ENCODE measurements at places on chromosomes 12 and 14. TPM values are rescaled to one million over a fixed set of nuclear protein-coding genes. Genes with fewer than 3 reads are reported as not detected.

DNA sequence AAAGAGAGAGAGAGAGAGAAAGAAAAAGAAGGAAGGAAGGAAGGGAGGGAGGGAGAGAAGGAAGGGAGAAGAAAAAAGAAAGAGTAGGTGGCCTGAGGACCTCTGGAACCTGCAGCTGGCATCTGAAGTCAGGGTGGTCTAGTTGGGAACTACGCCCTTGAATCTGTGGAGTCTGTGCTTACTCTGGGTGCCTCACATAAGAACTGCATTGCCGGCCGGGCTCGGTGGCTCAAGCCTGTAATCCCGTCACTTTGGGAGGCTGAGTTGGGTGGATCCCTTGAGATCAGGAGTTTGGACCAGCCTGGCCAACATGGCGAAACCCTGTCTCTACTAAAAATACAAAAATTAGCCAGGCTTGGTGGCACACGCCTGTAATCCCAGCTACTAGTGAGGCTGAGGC is 10.0 kb upstream of the NRDE2 start:
- no peaks in the 10 kb centered on the region for H3K4me1 ChIP-seq
- H3K36me3 ChIP-seq, result no peaks in the 10 kb centered on the region

DNA sequence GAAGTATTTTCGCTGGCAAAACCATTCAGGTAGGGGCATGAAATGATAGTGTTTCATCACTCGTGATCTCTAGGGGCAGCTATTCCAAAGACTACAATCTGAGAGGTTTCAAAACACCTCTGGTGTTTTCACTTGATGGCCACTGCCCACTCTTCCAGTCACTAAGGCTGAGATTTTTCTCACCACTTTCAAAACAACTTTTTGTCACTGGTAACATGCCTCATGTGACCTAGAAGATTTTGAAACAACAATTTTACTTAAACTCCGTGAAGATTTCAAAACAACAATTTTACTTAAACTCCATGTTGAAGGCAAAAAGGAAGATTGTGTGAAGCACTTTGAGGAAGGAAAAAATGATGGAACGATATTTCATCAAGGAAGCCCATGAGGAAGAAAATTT is 1.2 kb upstream of the IRAK3 start:
- peak; percentile 35 for DNase-seq
- no peak overlapping the region for H3K27ac ChIP-seq
- H3K4me3 ChIP-seq, result no peak overlapping the region
- H3K4me1 ChIP-seq, result peaks cover 9% of the 10 kb centered on the region
- H3K27me3 ChIP-seq, result peaks cover 42% of the 10 kb centered on the region

- H3K27ac ChIP-seq, result no peak overlapping the region
- no peaks in the 10 kb centered on the region for H3K36me3 ChIP-seq
- H3K4me1 ChIP-seq, result no peaks in the 10 kb centered on the region
- no peak overlapping the region for H3K4me3 ChIP-seq
- peaks cover 27% of the 10 kb centered on the region for H3K27me3 ChIP-seq
Measured at GRCh38 chr12:106214571-106214970, 33.2 kb downstream of the CKAP4 start.

DNA sequence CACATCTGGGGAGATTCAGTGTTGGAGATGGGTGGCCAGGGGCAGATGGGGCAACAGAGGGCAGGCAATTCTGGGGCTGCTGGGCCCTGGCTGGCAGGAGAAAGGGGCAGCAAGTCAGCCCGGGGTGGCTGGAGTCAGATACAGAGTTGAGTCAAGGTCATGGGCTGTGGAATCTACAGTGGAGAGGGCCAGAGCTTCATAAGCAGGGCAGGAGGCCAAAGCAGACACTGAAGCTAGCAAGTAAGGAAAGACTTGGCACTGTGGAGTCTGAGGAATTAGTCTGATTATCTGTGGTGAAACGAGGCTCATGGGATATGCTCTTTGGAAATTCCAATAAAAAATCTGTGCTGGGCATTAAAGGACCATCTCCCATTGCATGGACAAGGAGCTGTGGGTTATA is 95.5 kb downstream of the TMX1 start:
- DNase-seq, result no peak
- no peak overlapping the region for H3K4me3 ChIP-seq
- no peaks in the 10 kb centered on the region for H3K36me3 ChIP-seq
- no peaks in the 10 kb centered on the region for H3K27me3 ChIP-seq
- H3K27ac ChIP-seq, result no peak overlapping the region

GRCh38 chr12:108604208-108604941 is 6.5 kb upstream of the TMEM119 start:
- H3K4me1 ChIP-seq, result no peaks in the 10 kb centered on the region
- H3K4me3 ChIP-seq, result no peak overlapping the region
- DNase-seq, result no peak

DNA sequence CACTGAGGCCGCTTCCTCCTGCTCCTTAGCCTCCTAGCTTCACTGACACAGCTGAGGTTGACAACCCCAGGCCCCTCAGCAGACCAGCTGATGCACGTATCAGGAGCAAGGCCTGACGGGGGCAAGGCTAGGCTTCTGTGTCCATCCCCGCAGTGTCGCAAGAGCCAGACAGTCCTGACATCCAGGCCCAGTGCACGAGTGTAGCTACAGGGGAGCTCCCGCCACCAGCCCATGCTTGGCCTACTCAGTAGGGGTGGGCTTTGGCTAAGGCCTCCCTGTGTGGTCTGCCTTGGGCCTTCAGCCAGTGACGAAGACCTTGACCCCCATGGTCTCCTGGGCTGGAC is 179.1 kb downstream of the DPF3 start:
- DNase-seq, result no peak
- no peak overlapping the region for H3K27ac ChIP-seq
- peaks cover 21% of the 10 kb centered on the region for H3K4me1 ChIP-seq
- no peak overlapping the region for H3K4me3 ChIP-seq
- H3K36me3 ChIP-seq, result no peaks in the 10 kb centered on the region

- no peak overlapping the region for H3K27ac ChIP-seq
- DNase-seq, result no peak
- H3K36me3 ChIP-seq, result no peaks in the 10 kb centered on the region
- H3K27me3 ChIP-seq, result peaks cover 7% of the 10 kb centered on the region
Measured at GRCh38 chr14:99831903-99832685, 38.9 kb downstream of the EML1 start.

- H3K27ac ChIP-seq, result no peak overlapping the region
- H3K4me3 ChIP-seq, result no peak overlapping the region
- no peaks in the 10 kb centered on the region for H3K4me1 ChIP-seq
- no peak for DNase-seq
- H3K27me3 ChIP-seq, result no peaks in the 10 kb centered on the region
Measured at GRCh38 chr14:68580096-68580645, 212.7 kb downstream of the ZFP36L1 start.

DNA sequence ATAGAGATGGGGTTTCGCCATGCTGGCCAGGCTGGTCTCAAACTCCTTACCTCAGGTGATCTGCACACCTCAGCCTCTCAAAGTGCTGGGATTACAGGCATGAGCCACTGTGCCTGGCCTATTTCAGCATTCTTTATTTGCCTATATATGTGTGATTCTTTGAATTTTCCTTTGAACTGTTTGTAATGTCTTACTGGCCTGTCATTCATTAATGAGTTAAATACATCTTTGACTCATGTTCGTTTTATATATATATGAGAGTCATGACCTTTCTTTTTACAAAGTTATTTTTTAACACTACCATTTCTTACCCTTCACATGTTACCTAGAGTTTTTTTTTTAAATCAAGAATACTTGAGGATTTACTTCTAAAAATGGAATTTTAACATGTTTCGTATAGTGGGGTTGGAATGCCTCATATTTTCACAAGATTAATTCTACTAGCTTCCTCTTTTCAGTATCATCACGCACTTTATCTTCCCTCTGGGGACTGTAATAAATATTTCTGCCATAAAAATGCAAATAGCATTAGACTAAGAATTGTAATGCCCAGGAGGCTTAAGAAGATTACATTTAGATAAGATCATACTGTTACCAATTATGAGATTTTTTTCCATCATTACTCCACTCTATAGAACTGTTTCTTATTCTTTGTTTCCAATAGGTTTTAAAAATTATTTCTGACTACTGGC is 66.7 kb downstream of the NTN4 start:
- H3K27me3 ChIP-seq, result no peaks in the 10 kb centered on the region
- H3K36me3 ChIP-seq, result no peaks in the 10 kb centered on the region
- H3K4me3 ChIP-seq, result no peak overlapping the region
- H3K27ac ChIP-seq, result no peak overlapping the region
- no peaks in the 10 kb centered on the region for H3K4me1 ChIP-seq

DNA sequence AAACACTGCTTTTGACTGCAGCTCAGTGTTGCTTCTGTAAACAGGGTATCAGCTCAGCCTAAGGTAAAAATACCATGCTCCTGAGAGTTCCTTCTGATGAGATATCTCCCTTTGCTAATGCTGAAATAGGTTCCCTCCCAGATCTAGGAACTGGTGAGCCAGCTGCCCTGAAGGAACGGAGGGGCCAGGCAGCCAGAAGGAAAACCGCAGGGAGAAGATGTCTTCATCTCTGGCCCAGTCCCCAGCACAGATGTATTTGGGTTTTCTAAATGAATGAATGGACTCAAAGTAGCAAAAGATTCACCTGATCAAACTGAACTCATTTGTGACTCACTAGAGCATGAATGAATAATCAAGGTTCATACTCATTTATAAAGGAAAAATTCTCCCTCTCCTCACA is 247.8 kb downstream of the MSRB3 start:
- no peak overlapping the region for H3K4me3 ChIP-seq
- H3K4me1 ChIP-seq, result no peaks in the 10 kb centered on the region
- no peak overlapping the region for H3K27ac ChIP-seq
- no peaks in the 10 kb centered on the region for H3K36me3 ChIP-seq
- H3K27me3 ChIP-seq, result no peaks in the 10 kb centered on the region

GRCh38 chr12:122067966-122068365 is 10.6 kb upstream of the MLXIP start:
- peak overlapping the region; percentile 9 for H3K27ac ChIP-seq
- peaks cover 19% of the 10 kb centered on the region for H3K4me1 ChIP-seq
- H3K36me3 ChIP-seq, result no peaks in the 10 kb centered on the region
- H3K4me3 ChIP-seq, result no peak overlapping the region
- peak; percentile 57 for DNase-seq
- H3K27me3 ChIP-seq, result no peaks in the 10 kb centered on the region

DNA sequence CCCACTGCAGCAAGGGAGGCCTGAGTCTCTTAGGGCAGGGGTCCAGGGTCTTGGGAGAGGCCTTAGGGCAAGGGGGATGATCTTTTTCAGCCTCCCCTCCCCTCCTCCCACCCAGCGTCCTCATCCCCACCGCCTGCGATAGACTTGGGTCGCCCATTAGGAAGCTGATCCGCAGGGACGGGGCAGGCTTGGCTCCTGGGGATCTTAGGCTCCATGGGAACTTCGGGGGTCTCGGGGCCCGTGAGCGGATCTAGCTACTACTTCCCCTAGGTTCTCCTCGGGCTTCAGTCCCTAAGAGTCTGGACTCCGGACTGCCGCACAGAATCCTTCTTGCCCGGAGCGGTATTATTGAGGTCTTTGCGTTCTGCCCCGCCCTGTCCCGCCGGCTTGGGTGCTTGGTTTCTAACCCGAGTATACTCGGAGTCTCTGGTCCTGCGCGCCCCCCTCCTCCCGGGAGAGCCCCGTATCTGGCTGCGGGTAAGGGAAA is 2.2 kb upstream of the PTHLH start:
- DNase-seq, result no peak
- H3K4me1 ChIP-seq, result peaks cover 12% of the 10 kb centered on the region
- peaks cover 81% of the 10 kb centered on the region for H3K27me3 ChIP-seq
- no peaks in the 10 kb centered on the region for H3K36me3 ChIP-seq
- H3K27ac ChIP-seq, result no peak overlapping the region

GRCh38 chr12:32446316-32447119 is 47.2 kb downstream of the FGD4 start:
- H3K4me3 ChIP-seq, result no peak overlapping the region
- H3K27me3 ChIP-seq, result no peaks in the 10 kb centered on the region
- no peaks in the 10 kb centered on the region for H3K4me1 ChIP-seq
- no peak overlapping the region for H3K27ac ChIP-seq
- DNase-seq, result no peak

- no peaks in the 10 kb centered on the region for H3K27me3 ChIP-seq
- no peak for DNase-seq
Measured at GRCh38 chr12:94641283-94641682, 9.1 kb downstream of the TMCC3 start.

- no peaks in the 10 kb centered on the region for H3K36me3 ChIP-seq
- no peak overlapping the region for H3K27ac ChIP-seq
- no peak for DNase-seq
- no peaks in the 10 kb centered on the region for H3K27me3 ChIP-seq
Measured at GRCh38 chr14:72665259-72665658, 228.6 kb downstream of the DPF3 start.

DNA sequence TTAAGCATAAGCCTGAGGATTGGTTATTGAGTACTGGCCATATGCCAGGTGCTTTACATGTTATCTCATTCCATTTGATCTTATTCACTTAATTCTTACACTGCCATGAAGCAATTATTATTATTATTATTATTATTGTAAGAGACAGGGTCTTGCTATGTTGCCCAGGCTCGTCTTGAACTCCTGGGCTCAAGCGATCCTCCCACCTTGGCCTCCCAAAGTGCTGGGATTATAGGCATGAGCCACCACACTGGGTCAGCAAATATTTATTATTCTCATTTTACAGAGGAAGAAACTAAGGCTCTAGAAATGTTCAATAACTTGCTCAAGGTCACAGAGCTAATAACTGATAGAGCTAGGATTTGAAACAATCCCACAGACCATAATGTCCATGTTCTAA is 14.8 kb downstream of the LIMA1 start:
- H3K4me1 ChIP-seq, result no peaks in the 10 kb centered on the region
- no peaks in the 10 kb centered on the region for H3K36me3 ChIP-seq
- H3K27me3 ChIP-seq, result no peaks in the 10 kb centered on the region
- DNase-seq, result no peak

GRCh38 chr12:23290627-23291330 is 658.7 kb downstream of the SOX5 start:
- no peak overlapping the region for H3K4me3 ChIP-seq
- H3K27me3 ChIP-seq, result no peaks in the 10 kb centered on the region
- no peak overlapping the region for H3K27ac ChIP-seq

- peak overlapping the region; percentile 97 for H3K4me3 ChIP-seq
- H3K27ac ChIP-seq, result peak overlapping the region; percentile 88
- peaks cover 41% of the 10 kb centered on the region for H3K4me1 ChIP-seq
- no peaks in the 10 kb centered on the region for H3K27me3 ChIP-seq
Measured at GRCh38 chr12:12714276-12715021, 2.7 kb upstream of the CDKN1B start.

GRCh38 chr14:79578470-79578869 is 632.8 kb downstream of the DIO2 start:
- no peak overlapping the region for H3K4me3 ChIP-seq
- H3K27ac ChIP-seq, result no peak overlapping the region
- no peaks in the 10 kb centered on the region for H3K4me1 ChIP-seq
- no peaks in the 10 kb centered on the region for H3K27me3 ChIP-seq

- no peaks in the 10 kb centered on the region for H3K36me3 ChIP-seq
- H3K4me3 ChIP-seq, result no peak overlapping the region
- H3K27ac ChIP-seq, result no peak overlapping the region
- peaks cover 4% of the 10 kb centered on the region for H3K4me1 ChIP-seq
Measured at GRCh38 chr12:123094349-123095077, 56.4 kb downstream of the PITPNM2 start.

GRCh38 chr12:98389593-98389992 is 125.8 kb upstream of the TMPO start:
- H3K4me3 ChIP-seq, result no peak overlapping the region
- no peak overlapping the region for H3K27ac ChIP-seq
- H3K36me3 ChIP-seq, result no peaks in the 10 kb centered on the region
- no peaks in the 10 kb centered on the region for H3K27me3 ChIP-seq
- DNase-seq, result no peak

GRCh38 chr12:2939191-2939590 is 20.0 kb upstream of the TEAD4 start:
- H3K4me1 ChIP-seq, result no peaks in the 10 kb centered on the region
- no peak for DNase-seq
- peaks cover 22% of the 10 kb centered on the region for H3K36me3 ChIP-seq
- no peaks in the 10 kb centered on the region for H3K27me3 ChIP-seq
- no peak overlapping the region for H3K27ac ChIP-seq
- no peak overlapping the region for H3K4me3 ChIP-seq

The OR4E2 gene
- total RNA-seq, result not detected

The SUSD6 gene
- total RNA-seq, result 95.1 TPM

The SYNE2 gene
- 87.4 TPM for total RNA-seq

The PRR4 gene
- not detected for total RNA-seq

The LDHB gene
- total RNA-seq, result 605 TPM

Data from CD4-positive, alpha-beta T cell (primary cell).